ENCODE measurements at places on chromosomes 6 and 20. TPM values are rescaled to one million over a fixed set of nuclear protein-coding genes. Genes with fewer than 3 reads are reported as not detected.

DNA sequence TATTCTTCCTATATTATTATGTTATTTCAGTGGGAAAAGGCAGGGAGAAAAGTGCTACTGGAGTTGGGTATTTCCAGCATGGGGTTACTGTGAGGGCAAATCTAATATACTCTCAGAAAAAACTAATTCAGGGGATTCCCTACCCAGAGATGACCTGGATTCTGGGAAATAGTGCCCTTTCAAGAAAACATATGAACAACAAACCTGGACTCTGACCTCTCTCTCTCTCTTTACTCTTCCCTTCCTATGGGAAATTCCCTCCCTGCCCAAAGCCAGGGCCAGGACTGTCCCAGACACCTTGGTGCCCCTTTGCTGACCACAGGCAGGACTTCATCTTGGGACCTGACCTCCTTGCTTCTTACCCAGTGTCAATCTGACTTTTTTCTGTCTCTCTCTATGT, 1.6 kb upstream of the UBD start:
- DNase-seq, result peak; percentile 14
- H3K27me3 ChIP-seq, result peaks cover 24% of the 10 kb centered on the region
- no peak overlapping the region for H3K27ac ChIP-seq
- no peaks in the 10 kb centered on the region for H3K36me3 ChIP-seq
- H3K4me1 ChIP-seq, result no peaks in the 10 kb centered on the region

GRCh38 chr20:61753316-61753942, 312.3 kb downstream of the TAF4 start:
- DNase-seq, result no peak
- H3K4me1 ChIP-seq, result no peaks in the 10 kb centered on the region
- no peak overlapping the region for H3K27ac ChIP-seq
- peaks cover 11% of the 10 kb centered on the region for H3K27me3 ChIP-seq
- no peaks in the 10 kb centered on the region for H3K36me3 ChIP-seq

DNA sequence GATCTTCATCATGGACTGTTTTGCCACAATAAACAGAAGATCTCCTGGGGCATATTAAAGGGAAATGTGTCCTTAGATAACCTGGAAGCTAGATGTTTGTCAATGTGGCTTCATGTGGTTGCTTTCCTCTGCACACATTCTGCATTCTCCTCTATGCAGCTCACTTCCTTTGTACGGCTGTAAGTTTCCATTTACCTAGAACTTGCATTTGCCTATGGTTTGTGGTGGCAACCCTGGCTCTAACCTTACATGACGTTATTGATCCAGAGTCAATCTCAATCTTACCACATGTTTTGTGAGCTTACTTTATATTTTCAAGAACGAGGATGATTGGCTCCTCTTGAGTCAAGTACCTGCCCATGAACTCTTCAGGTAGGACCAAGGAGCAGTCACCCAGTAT, 863.1 kb downstream of the MAFB start:
- H3K36me3 ChIP-seq, result no peaks in the 10 kb centered on the region
- H3K27ac ChIP-seq, result no peak overlapping the region
- no peak for DNase-seq
- no peaks in the 10 kb centered on the region for H3K4me1 ChIP-seq

Gene SAMD10
- total RNA-seq, result 4.6 TPM

DNA sequence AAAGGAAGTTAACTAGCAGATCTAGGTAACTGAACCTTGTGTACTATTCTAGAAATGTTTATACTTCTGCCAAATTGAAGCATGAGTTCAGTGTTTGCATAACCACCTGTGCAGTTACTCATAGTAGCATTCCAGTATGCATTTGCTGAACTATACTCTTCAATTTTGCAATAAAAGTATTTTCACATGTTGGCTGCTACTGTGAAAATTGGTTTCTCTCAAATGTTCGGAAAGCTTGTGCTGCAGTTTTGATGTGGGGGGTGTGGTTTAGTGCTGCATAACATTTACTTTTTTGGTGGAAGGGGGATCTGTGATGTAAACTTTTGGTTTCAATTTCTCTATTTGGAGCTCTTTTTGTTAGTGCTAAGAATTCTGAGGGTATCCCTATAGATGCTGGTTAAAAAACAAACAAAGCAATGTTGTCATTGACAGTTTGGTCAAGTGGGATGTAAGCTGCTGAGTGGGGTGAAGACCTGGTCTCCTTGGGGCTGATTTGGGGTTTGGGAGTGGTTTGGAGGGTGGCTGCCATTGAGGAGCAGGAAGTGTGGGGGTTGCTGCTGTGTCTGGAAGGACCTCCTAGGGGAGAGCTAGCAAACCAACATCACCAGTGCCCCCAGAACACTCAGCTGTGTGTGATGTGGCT, 87.8 kb downstream of the CARMIL1 start:
- no peaks in the 10 kb centered on the region for H3K27me3 ChIP-seq
- peaks cover 16% of the 10 kb centered on the region for H3K4me1 ChIP-seq
- H3K4me3 ChIP-seq, result no peak overlapping the region
- no peak for DNase-seq
